Stomach (tissue), 19 donors: ENCODE measurements at places on chromosomes 2 and 18. TPM values are rescaled to one million over a fixed set of nuclear protein-coding genes. Genes with fewer than 3 reads are reported as not detected.

GRCh38 chr2:174007010-174007409, 41.8 kb upstream of the SP3 start:
- no peak for DNase-seq
- peaks cover 3% of the 10 kb centered on the region for H3K4me1 ChIP-seq
- H3K4me3 ChIP-seq = no peak overlapping the region

GAREM2 gene
- total RNA-seq = 2.3 TPM

EML6 gene
- 2.2 TPM for total RNA-seq

DNA sequence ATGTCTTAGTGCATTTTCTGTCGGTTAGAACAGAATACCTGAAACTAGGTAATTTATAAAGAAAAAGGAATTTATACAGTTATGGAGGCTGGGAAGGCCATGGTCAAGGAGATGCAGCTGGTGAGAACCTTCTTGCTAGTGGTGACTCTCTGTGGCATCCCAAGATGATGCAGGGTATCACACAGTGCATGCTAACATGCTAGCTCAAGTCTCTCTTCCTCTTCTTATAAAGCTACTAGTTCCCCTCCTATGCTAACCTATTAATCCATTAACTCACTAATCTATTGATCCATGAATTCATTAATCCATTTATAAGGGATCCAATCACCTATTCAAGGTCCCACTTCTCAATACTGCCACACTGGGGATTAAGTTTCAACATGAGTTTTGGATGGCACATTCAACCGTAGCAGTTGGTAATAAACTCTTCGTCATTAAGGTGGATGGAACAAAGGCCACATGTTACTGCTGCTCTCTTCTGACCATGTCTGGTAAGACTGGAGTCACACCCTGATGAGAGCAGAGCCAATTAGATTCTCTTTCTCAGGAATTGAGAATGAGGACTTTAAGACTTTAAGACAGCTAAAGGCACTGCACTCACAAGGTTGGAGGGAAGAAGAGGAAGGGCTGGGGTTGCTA, 211.6 kb upstream of the SMAD7 start:
- peak; percentile 15 for DNase-seq
- no peak overlapping the region for H3K27ac ChIP-seq
- no peaks in the 10 kb centered on the region for H3K27me3 ChIP-seq
- no peaks in the 10 kb centered on the region for H3K36me3 ChIP-seq
- H3K4me3 ChIP-seq = no peak overlapping the region

DNA sequence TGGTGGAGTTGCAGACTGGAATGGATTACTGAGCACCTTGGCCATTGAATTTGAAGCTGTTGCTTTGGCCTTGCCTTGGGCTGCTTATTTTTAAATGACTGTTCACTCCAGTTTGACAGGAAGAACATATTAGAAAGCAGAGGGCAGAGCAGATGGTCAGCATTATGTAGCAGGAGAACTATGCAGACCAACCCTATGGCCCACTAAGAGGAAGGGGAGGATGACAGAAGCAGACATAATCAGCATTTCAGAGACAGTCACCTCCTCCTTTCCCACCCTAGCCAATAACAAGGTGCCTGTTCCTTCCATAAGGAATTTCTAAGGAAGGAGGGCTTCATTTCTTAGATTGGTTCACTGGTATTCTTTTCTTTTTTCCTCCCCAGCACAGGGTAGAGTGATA, 2.4 kb downstream of the CHRNA1 start:
- no peaks in the 10 kb centered on the region for H3K4me1 ChIP-seq
- peaks cover 4% of the 10 kb centered on the region for H3K27me3 ChIP-seq
- H3K36me3 ChIP-seq = no peaks in the 10 kb centered on the region
- no peak overlapping the region for H3K4me3 ChIP-seq
- no peak overlapping the region for H3K27ac ChIP-seq

- no peaks in the 10 kb centered on the region for H3K27me3 ChIP-seq
- no peak overlapping the region for H3K4me3 ChIP-seq
- H3K27ac ChIP-seq = no peak overlapping the region
- peaks cover 4% of the 10 kb centered on the region for H3K36me3 ChIP-seq
- peaks cover 5% of the 10 kb centered on the region for H3K4me1 ChIP-seq
These were observed 8.6 kb downstream of the CLASP1 start for GRCh38 chr2:121640380-121641316.

DNA sequence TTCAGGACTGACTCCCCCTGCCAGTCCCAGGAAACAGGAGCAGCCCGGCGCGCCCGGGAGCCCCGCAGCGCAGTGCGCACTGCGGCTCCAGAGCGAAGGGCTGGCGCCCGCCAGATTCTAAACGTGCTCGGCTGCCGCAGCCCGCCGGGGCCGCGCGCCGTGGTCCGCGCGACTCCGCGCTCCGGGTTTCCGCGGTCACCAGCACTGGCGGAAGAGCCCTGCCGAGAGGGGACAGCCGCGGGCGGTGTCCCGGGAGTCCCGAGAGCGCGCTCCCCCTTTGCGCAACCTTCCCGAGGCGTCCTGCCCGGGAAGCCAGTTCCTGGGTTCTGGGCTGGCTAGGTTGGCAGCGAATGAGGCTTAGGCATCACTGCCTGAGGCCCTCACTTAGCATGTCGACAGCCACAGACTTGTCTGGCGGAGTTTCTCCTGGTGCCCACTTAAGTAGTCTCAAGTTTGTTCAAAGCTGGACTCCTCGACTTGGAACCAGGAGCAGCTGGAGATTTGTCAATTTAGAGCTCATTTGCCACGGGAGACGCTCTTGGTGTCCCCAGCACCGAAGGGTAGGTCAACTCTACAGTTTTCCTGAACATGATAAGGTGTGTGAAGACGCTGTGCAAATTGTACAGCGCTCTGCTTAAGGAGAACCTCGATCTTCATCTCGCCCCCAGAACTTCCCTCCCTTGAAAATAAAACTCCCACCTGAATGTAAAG, 1.5 kb upstream of the VSNL1 start:
- H3K4me3 ChIP-seq = peak overlapping the region; percentile 53
- H3K27me3 ChIP-seq = peaks cover 55% of the 10 kb centered on the region
- DNase-seq = peak; percentile 78
- H3K4me1 ChIP-seq = no peaks in the 10 kb centered on the region
- H3K36me3 ChIP-seq = no peaks in the 10 kb centered on the region

DNA sequence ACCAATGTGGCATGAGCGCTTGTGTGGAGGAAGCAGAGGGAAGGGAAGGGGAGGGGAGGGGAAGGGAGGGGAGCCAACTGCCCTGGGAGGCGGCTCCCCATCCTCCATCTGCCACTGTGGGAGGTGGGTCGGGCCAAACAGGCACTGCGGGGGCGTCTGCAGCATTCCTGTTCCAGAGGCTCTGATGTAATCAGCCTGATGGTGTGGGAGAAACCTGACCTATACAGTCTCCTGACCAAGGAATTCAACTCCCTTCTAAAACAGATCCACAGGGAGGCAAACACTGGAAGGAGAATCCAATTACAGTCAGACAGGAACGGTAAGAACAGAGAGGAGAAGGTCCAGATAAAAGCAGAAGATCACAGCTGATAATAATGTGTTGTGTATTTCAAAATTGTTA, 88.8 kb downstream of the CD8B2 start:
- no peak overlapping the region for H3K27ac ChIP-seq
- H3K4me3 ChIP-seq = no peak overlapping the region
- peak; percentile 82 for DNase-seq
- no peaks in the 10 kb centered on the region for H3K36me3 ChIP-seq
- H3K4me1 ChIP-seq = peaks cover 11% of the 10 kb centered on the region

DNA sequence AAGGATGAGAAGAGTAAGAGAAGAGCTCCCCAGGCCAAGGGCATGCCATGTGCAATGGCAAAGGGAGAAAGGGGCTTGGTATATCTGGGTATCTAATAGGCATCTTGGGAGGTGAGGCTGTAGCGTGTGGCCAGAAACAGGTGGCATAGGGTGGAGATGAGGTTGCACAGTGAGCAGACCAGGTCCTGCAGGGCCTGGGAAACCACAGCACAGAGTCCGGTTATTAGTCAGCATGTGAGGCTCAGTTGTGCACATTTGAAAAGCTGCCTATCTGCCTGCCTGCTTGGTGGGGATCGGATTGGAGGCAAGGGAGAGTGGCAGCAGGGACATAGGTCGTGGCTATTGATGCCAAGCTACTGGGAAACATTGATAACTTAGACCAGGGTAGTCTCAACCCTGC, 190.6 kb downstream of the TPGS2 start:
- H3K27ac ChIP-seq = no peak overlapping the region
- no peak for DNase-seq
- H3K4me3 ChIP-seq = no peak overlapping the region
- H3K36me3 ChIP-seq = no peaks in the 10 kb centered on the region
- H3K4me1 ChIP-seq = peaks cover 12% of the 10 kb centered on the region
- no peaks in the 10 kb centered on the region for H3K27me3 ChIP-seq

DNA sequence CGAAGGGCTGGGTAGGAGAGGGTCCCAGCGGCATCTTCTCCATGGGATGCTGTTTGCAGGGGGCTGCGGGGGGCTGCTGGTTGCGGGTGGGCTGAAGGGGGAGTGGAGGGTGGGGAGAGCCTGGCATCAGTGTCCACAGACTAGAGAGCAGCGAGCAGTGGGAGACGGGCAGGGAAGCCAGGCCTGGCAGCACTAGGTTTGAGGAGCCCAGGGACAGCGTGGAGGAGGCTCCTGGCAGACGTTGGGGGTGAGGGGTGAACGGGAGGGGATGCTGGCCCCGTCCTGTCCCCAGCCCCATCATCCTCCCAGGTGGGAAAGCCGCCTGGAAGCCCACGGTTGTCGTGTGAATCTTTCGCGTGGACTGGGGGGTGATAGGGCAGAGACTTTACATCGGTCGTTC, 48.2 kb upstream of the TFCP2L1 start:
- no peak overlapping the region for H3K27ac ChIP-seq
- H3K4me1 ChIP-seq = peaks cover 6% of the 10 kb centered on the region
- no peaks in the 10 kb centered on the region for H3K27me3 ChIP-seq
- no peak for DNase-seq
- no peak overlapping the region for H3K4me3 ChIP-seq

- H3K27me3 ChIP-seq = no peaks in the 10 kb centered on the region
- H3K4me1 ChIP-seq = no peaks in the 10 kb centered on the region
These were observed 818.4 kb downstream of the SOCS6 start for GRCh38 chr18:71107244-71107643.

ALLC gene
- not detected for total RNA-seq

DNA sequence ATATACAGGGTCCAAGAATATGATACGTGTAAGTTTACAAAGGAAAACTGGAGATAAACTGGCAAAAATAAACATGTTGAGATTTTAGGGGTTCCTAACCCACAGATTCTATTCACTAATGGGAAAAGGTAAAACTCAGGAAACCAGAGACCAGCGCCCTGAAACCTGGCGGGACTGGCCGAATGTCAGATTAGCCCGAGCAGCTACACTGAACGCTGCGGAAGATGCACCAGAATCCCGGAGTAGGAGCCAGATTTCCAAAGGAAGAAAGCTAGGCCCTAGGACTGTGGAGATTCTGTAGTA, 679 bp upstream of the WDR75 start:
- peak overlapping the region; percentile 82 for H3K4me3 ChIP-seq
- peak overlapping the region; percentile 94 for H3K27ac ChIP-seq
- no peak for DNase-seq
- no peaks in the 10 kb centered on the region for H3K27me3 ChIP-seq
- peaks cover 14% of the 10 kb centered on the region for H3K4me1 ChIP-seq

GRCh38 chr2:219576505-219577388, 4.6 kb downstream of the INHA start:
- no peak overlapping the region for H3K27ac ChIP-seq
- no peak overlapping the region for H3K4me3 ChIP-seq
- no peaks in the 10 kb centered on the region for H3K36me3 ChIP-seq
- peaks cover 52% of the 10 kb centered on the region for H3K27me3 ChIP-seq

DNA sequence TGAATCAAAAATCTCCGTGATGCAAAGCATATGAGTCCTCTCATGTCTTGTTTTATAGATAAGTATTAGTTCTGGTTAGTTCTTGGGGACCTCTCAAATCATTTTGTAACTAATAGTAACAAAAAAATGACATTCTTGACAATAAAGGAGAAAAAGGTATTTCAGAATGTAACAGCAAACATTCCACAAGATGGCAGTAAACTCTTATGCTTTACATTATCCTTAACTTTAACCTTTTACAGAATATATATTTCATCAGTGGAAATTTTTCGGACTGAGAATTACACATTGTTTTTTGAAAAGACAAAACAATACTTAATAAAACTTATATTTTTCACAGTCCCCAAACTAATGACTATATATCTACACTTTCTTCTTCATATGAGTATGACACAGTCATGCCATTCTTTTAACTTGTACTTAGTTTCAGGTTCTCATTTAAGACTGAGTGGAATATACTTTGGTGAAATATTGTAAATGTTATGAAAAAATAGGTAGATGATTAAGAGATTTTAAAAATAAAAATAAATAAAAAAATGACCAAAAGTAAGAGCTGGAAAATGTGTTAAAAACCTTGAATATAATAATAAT, 142.9 kb upstream of the NXPH2 start:
- DNase-seq = no peak
- no peaks in the 10 kb centered on the region for H3K27me3 ChIP-seq
- H3K4me1 ChIP-seq = no peaks in the 10 kb centered on the region
- H3K36me3 ChIP-seq = no peaks in the 10 kb centered on the region

GRCh38 chr2:155141418-155141817, 442.9 kb downstream of the KCNJ3 start:
- H3K4me1 ChIP-seq = no peaks in the 10 kb centered on the region
- H3K4me3 ChIP-seq = no peak overlapping the region
- no peaks in the 10 kb centered on the region for H3K27me3 ChIP-seq
- no peaks in the 10 kb centered on the region for H3K36me3 ChIP-seq

- peaks cover 41% of the 10 kb centered on the region for H3K4me1 ChIP-seq
- H3K4me3 ChIP-seq = no peak overlapping the region
- H3K27me3 ChIP-seq = no peaks in the 10 kb centered on the region
- DNase-seq = no peak
- no peak overlapping the region for H3K27ac ChIP-seq
These were observed 51.9 kb downstream of the SLC14A2 start for GRCh38 chr18:45667056-45667736.

GRCh38 chr2:104804148-104804890, 49.6 kb upstream of the POU3F3 start:
- H3K4me3 ChIP-seq = no peak overlapping the region
- H3K27me3 ChIP-seq = no peaks in the 10 kb centered on the region
- no peak for DNase-seq

CBLN2 gene
- total RNA-seq = not detected

FBXO15 gene
- total RNA-seq = 0.92 TPM

- H3K36me3 ChIP-seq = no peaks in the 10 kb centered on the region
- no peak for DNase-seq
- H3K27ac ChIP-seq = peak overlapping the region; percentile 97
These were observed 4.4 kb upstream of the SPRED2 start for GRCh38 chr2:65436824-65437221.

AQP12A gene
- not detected for total RNA-seq

DNA sequence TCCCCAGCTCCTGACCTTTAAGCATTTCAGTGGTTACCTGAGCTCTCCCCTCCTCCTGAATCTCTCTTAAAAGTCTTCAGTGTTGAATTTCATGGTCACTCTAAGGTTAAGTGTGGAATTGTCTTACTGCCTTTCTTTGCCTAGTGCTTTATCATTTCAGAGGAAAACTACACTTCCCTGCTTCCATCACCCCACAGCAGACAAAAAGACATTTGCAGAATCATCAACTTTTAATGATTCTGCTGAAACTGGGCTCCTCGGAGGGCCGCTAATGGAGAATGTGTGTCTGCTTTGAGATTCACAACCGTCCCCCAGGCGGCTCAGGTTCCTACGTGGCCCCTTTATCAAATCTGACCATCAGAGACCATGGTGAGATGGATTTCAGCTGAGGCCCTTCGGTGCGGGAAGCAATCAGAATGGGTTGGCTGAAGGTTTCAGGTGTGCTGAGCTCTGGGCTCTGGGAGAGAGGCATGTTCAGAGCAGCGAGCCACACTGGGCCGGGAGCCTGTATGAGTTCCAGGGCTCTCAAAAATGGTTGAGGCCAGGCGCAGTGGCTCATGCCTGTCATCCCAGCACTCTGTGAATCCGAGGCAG, 41.9 kb upstream of the TBC1D8 start:
- H3K4me3 ChIP-seq = no peak overlapping the region
- H3K27me3 ChIP-seq = no peaks in the 10 kb centered on the region
- no peaks in the 10 kb centered on the region for H3K4me1 ChIP-seq
- no peak for DNase-seq

NT5C1B gene
- not detected for total RNA-seq

FAM237A gene
- not detected for total RNA-seq
